IPS DF 19.7 (cell line): ENCODE measurements at places on chromosomes 13 and 19.

DNA sequence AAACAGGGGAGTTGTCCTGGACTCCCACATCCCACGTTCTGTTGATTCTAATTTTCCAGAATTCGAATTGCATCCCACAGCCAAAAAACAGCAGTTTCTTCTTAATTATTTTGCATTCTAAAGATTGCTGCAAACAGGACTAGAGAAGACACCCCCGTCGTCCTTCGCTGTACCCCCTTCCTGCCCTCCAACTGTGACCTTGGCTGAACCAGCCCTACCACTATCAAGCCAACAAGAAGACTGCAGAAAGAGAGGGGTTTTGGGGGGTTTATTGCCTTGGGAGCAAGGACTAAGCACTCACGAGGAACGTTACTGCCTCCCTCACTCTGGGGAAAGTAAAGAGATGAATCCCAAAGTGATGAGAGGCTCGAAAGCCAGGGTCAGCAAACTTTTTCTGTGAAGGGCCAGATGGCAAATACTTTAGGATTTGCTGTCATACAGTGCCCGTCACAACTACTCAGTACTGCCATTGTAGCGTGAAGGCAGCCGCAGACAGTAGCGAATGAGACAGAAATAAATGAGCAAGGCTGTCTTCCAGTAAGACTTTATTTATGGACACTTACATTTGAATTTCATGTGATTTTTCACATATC, 32.5 kb upstream of the KATNAL1 start:
- DNase-seq, result no peak

- DNase-seq, result no peak
Observed at GRCh38 chr19:44746946-44747738, 1.4 kb upstream of the BCL3 start.

DNA sequence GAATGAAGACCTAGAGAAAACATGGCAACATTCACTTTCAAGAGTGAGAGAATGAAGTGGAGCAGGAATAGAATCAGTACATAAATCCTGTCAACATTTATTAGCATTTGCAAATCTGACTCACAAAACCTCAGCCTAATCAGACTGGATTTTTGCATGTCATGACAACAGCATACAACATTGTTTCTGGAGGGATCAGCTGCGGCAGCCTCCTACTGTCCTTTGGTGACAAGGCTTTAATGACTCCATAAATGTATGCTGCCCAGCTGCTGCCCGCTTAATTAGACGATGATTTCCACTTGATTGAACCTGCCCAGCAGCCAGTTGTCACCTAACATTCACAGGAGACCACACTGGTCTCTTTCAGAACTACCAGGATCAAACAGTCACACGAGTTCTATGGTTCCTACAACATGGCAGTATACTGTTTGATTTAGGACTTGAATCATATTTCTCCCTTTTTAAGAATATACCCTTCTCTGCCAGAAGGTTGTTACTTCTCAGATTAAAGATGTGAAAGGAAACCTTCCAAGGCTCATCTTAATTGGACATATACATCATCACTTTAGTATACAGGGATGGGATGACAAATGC, 9.3 kb downstream of the EBPL start:
- DNase-seq, result no peak

DNA sequence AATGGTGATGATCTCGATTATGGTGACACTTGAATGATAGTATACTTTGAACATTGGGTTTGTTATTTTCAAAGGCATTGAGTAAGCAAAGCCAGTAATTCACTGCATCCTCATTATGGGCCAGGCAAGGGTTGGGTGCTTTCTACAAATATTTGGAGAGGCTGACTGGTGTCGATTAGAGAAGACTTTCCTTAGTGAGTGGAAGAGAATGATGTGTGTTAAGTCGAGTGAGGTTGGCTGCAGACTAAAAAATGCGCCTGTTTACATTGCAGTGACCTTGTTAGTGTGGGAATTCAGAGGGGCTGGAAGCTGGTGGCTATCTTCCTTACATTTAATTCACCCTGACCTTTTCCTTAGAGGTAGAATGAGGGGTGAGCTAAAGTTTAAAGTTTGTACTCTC, 22.4 kb upstream of the RNF113B start:
- no peak for DNase-seq

DNA sequence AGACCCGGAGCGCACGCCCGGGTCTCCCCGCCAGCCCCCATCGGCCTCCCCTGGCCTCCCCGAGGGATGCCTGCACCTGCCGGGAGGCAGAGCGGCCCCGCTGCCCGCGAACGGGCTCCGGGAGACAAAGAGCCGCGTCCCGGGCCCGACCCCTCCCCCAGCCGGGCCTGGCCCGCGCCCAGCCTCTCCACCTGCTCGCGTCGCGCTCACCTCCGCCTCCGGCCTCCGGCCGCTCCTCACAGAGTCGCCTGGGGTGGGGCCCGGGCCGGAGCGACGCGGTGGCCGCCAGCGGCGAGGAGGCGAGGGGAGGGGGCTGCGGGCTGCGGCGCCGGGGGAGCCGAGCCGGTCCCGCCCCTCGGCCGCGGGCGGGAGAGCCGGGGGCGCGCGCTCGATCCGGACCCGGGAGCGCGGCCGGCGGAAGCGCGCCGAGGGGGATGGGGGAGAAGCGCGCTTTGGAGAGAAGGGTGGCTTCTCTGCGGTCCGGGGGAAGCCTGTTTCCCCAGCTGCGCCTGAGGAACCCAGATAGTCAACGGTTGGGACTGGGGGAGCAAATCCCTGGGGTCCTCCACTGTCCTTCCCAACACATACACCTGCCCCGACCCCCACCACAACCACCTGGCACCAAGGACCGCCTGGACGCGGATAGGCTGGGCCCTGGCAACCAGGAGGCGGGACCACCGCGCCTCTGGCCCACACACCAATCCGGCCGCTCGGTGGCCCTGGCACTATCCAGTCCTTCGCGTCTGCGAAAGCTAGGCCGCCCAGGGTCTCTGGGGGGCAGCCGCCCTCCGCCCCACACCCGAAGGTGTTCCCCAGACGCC, at the start of gene PRR36:
Gene PRR36 (minus strand): TSS at position 315 of the 821 bp plus-strand sequence. CDS start 701 bp downstream, outside the sequence.
- DNase-seq, result no peak

DNA sequence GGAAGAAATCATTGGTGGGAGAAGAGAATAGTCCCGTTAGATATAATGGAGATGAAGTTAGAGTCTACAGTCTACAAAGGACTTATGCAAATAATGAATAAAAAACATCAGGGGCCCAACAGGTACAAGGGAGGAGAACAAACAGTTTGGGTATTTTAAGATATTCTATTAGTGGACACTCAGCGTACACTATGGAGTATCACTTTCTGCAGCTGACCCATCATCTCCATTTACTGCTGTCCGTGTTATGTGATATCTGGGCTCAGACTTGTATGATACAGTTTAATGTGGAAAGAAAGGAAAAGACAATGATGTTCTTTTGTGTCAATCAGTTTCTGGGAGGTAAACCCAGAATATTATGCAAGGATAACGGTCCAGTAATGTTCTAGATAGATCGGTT, 126.2 kb downstream of the RAB20 start:
- DNase-seq, result no peak

DNA sequence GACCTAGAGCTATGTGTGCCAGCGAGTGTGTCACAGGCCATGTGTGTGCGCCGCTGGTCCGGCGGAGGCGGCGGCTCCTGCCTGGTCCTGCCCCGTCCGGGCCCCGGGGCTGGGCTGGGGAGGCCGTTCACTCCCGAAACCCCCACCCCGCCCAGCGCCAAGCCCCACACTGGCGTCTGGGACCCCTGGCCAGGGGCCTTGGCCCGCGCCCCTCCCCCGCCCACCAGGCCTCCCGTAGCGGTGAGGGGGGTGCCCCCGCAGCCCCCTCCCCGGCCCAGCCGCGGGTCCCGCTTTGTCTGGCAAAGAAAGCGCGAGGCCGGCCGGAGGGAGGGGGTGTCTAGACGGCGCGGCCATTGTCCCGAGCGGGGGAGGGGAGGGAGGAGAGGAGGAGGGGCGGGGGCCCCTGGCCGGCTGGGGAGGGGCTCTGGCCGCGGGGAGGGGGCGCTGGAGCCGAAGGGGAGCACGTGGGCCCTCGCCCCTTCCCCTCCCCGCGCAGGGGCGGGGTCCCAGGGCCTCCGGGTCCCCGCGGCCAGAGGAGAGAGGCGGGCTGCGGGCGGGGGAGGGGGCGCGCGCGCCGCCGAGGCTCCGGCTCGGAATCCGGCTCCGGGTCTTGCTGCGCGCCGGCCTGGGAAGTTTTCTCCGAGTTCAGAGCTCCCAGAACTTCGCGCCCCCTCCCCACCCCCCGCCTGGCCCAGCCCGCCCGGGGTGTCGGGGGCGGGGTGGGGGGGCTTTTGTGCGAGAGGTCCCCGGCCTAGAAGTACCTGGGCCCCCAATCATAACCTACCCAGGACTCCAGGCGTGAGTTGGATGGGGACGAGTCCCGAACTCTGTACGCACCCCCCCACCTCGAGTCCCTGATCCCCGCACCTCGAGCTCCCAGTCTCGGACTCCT, 888 bp downstream of the NOTCH3 start:
- DNase-seq, result no peak

- DNase-seq, result no peak
Observed at GRCh38 chr19:54518844-54519243, 16.2 kb downstream of the LAIR2 start.

GRCh38 chr19:51127755-51128154, 3.0 kb downstream of the SIGLEC9 start:
- DNase-seq, result no peak

DNA sequence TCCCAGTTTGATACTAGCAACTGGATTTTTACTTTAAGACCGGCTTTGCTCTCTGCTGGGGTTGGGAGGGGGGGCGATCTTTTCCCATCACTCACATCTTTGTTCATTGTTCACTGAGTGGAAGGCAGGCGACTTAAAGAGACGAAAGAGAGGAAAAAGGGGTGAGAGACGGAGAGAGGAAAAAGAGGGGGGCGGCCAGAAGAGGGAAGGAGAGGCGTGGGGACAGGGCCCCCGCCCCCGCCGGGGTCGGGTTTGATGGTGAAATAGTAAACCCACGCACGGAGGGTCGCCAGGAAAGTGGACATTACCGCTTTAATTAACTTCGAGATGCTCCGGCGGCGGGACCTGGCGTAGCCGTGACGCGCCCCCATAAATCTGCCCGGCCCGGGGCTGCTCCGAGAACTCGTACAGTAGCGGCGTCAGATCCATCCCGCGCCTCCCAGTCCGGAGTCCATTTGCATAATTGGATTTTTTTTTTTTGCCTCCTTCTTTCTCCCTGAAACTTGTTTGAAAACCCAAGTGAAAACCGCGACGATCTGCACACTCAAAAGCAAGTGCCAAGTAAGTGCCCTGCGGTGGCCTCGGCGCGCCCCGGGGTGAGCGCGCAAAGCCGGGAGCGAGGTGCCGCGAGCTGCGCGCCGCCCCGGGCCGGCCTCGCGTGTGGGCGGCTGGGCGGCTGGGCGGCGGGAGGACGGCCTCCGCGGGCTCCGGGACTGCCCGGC, 143.9 kb upstream of the ZNF536 start:
- DNase-seq, result no peak

DNA sequence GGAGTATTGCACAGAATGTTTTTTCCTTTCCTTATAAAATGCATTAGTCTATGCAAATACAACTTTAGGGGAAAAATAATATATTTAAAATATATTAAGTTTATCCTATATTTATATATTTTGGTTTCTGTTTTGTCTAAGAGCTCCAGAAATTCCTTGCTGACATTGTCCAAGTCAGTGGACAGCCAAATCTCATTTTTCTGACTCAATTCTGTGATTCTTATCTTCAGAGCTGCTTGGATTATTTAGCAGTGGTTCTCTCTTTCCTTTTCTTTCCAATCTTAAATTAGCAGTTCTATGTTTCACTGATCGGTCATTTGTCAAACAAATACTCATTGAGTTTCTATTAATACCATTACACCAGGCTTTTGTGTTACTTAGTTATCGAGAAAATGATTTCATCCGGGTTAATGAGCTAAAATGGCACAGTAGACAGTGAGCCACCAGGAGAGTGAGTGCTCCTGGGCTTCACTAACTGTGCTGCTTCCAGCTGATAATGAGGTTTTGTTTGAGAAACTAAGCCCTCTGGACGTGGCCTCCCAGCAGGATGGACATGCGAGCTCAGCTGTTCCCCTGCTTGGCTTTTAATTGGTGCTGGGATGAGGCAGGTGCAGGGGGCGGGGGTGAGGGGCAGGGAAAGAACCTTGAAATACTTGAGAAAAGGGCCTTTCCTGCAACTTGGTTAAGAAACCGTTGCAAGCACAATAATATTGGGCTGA, 44.0 kb downstream of the ATP11A start:
- DNase-seq, result peak; percentile 83

DNA sequence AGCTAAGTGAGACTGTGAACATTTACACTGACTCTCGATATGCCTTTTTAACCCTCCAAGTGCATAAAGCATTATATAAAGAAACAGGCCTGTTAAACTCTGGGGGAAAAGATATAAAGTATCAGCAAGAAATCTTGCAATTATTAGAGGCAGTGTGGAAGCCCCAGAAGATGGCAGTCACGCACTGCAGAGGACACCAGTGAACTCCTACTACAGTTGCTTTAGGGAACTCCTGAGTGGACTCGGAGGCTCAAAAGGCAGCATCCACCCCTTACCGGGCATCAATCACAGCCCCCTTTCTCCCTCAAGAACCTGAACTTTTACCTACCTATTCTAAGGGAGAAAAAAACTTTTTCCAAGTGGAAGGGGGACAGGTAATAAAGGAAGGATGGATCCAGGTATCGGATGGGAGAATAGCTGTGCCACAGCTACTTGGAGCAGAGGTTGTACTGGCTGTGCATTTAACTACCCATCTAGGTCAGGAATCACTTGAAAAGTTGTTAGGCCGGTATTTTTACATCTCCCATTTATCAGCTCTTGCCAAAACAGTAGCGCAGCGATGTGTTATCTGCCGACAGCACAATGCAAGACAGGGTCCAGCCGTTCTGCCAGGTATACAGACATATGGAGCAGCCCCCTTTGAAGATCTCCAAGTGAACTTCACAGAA, 80.1 kb downstream of the ZNF486 start:
- DNase-seq, result no peak

- DNase-seq, result no peak
Observed at GRCh38 chr13:46176756-46177155, 5.2 kb downstream of the LCP1 start.

GRCh38 chr19:3499738-3500428, 591 bp downstream of the DOHH start:
- no peak for DNase-seq

- no peak for DNase-seq
Observed at GRCh38 chr13:19881641-19882040, 18.2 kb upstream of the ZMYM5 start.
